ENCODE measurements at places on chromosomes 5 and 9. TPM values are rescaled to one million over a fixed set of nuclear protein-coding genes. Genes with fewer than 3 reads are reported as not detected.

The CER1 gene
- total RNA-seq: not detected

The EFNA5 gene
- 5.1 TPM for total RNA-seq

The PLAC8L1 gene
- not detected for total RNA-seq

The NOTCH1 gene
- total RNA-seq: 14.3 TPM

The PCDHA1 gene
- not detected for total RNA-seq

The PCDHGB1 gene
- not detected for total RNA-seq

The GABRB2 gene
- not detected for total RNA-seq

The GCNT1 gene
- total RNA-seq: 0.29 TPM

The FOXD4L3 gene
- not detected for total RNA-seq

The TICAM2 gene
- 5.0 TPM for total RNA-seq

The SPATA31A5 gene
- total RNA-seq: not detected

The PCDHA4 gene
- total RNA-seq: 1.5 TPM

The LVRN gene
- not detected for total RNA-seq

The WHRN gene
- 15.3 TPM for total RNA-seq

The PCDHGA2 gene
- not detected for total RNA-seq

GRCh38 chr5:147887026-147887627 is 8.6 kb downstream of the SCGB3A2 start:
- peak; percentile 80 for DNase-seq

- DNase-seq: no peak
Observed at GRCh38 chr5:31504529-31504928, 27.4 kb downstream of the DROSHA start.

DNA sequence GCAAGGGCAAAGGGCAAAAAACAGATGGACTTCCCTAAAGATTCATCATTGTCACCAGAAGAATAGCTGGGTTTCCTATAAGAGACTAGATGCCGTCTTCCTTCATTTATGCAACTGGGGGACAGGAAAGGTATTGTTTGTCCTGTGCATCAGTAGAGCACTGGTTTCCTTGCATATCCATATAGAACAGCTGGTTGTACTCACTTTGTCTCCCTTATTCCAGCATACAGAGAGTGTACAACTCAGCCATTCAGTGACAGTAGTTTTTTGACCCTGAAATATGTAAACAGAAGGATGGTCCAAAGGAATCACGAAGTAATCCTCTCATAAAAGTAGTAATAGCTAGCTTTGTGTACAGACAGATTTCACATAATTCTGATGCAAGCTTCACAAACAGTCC is 22.5 kb upstream of the MAST4 start:
- DNase-seq: no peak

- DNase-seq: no peak
Observed at GRCh38 chr9:132414731-132415130, 4.7 kb downstream of the CFAP77 start.

GRCh38 chr5:94715768-94716167 is 97.3 kb downstream of the SLF1 start:
- DNase-seq: no peak

GRCh38 chr5:31232273-31232888 is 38.9 kb downstream of the CDH6 start:
- peak; percentile 81 for DNase-seq

- no peak for DNase-seq
Observed at GRCh38 chr5:16712178-16712577, 95.4 kb upstream of the RETREG1 start.

GRCh38 chr9:121675969-121676822 is 24.8 kb downstream of the DAB2IP start:
- DNase-seq: no peak

DNA sequence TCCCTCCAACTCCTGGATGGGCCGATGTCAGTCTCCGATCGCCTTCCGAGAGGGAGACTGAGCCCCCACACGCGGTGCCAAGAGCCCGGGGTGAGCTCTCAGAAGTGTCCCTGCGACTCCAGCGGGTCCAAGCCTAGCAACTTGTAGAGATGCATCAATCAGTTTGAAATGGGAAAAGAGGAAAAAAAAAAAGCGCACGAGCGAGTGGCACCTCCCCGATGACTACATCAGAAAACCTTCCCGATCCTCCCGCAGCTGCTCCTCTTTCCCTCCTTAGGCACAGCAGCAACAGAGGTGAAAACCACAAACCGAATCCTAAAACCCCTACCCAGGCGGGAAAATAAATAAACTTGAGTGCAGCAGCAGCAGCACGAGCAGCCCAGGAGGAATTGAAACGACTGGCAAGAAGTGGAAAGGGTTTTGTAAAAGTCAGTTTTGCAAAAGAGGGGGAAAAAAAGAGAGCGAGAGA is 1.0 kb upstream of the EFNA5 start:
- peak; percentile 70 for DNase-seq

GRCh38 chr5:73393611-73394489 is 54.7 kb downstream of the FOXD1 start:
- DNase-seq: peak; percentile 22

- DNase-seq: no peak
Observed at GRCh38 chr9:121328876-121329681, 41.0 kb downstream of the STOM start.

DNA sequence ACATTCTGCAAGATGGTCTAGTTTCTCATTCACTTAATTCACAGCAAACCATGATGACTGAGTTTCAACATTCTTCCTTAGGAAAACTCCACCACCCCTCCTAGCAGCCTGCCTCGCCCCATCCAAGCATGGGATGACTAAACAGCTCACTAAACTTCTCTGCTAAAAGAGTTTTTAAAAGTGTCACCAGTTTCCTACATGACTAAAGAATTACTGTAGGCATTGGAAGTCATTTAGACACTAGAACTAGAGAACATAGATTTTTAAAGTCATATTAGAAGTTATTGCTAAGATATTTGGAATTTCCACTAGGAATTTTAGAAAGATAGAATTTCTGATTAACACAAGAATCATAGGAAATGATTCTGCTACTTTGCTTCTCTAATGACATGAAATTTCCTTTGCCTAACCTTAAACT is 5.5 kb upstream of the ESM1 start:
- DNase-seq: peak; percentile 69

- no peak for DNase-seq
Observed at GRCh38 chr5:881551-881935, 11.1 kb downstream of the BRD9 start.

- DNase-seq: peak; percentile 52
Observed at GRCh38 chr5:31196309-31196708, 2.8 kb downstream of the CDH6 start.

GRCh38 chr5:143758750-143759149 is 53.2 kb upstream of the HMHB1 start:
- DNase-seq: no peak

GRCh38 chr9:17802249-17802857 is 223.5 kb downstream of the SH3GL2 start:
- DNase-seq: peak; percentile 58

- no peak for DNase-seq
Observed at GRCh38 chr9:133980864-133981588, 11.1 kb downstream of the VAV2 start.

GRCh38 chr9:79756414-79756813 is 184.6 kb downstream of the TLE4 start:
- no peak for DNase-seq

DNA sequence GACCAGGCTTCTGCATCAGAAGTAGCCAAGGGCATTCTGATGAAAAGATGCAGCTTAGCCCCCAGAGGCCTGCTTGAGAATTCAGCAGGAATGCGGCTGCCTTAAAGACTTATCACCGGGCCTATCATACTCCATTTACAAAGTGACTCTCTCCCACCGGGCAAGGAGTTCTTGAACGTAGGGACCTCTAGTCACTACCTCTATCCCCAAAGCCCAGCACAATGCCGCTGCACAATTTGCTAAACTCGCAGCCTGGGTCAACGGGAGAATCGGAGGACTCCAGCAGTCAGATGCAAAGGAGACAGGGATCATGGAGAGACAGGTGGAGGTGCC is 661 bp downstream of the PDCL start:
- no peak for DNase-seq

DNA sequence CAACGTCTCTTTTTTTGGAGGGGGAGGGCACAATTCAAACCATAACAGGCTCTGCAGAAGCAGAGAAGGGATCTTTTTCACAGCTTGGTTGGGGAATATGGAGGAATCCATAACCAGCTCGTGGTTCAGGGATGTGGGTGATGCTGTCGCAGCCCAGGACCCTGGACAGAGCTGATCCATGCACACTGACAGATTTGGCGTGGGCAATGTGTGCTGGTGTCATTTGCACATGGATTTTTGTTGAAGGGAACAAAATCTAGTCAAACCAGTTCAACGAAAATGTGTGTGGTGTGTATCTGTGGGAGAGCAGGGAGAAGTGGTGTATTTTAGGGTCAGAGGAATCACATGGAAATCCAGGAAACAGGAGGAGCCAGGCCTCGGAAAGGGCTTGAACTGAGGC is 4.2 kb downstream of the DOCK2 start:
- peak; percentile 75 for DNase-seq

GRCh38 chr9:27487927-27488326 is 36.2 kb upstream of the IFNK start:
- DNase-seq: peak; percentile 24

- peak; percentile 53 for DNase-seq
Observed at GRCh38 chr5:170632985-170633234, 129.1 kb downstream of the KCNIP1 start.

DNA sequence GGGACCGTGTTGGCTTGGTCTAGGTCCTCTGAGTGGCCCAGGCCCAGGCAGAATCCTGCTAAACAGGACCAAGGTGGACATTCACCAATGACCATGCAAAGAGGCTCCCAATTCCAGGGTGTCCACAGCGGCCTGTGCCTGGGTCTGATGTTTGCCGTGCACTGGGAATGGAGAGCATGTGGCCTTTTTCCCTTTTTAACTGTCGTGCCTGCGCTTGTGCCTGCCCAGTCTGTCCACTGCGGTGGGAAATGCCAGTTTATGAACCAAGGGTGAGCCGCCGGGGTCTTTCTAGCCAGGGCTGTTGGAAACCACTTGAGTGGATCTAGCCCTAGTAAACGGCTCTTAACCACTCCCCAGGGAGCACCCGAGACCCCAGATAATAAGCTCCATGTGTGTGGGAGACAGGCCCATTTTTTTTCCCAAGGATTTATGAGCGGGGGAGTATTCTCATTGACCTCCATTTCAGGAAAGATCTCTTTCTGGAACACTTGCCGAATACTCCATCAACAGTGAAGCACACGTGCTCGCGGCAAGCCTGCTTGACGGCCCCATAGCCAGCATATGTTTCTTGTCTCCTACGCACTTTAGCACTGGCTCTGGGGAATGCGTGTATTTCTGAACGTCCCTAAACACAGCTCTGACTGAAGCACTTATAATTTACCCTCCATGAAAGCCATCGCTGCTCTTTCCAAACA is 93.2 kb upstream of the PHYKPL start:
- DNase-seq: no peak

DNA sequence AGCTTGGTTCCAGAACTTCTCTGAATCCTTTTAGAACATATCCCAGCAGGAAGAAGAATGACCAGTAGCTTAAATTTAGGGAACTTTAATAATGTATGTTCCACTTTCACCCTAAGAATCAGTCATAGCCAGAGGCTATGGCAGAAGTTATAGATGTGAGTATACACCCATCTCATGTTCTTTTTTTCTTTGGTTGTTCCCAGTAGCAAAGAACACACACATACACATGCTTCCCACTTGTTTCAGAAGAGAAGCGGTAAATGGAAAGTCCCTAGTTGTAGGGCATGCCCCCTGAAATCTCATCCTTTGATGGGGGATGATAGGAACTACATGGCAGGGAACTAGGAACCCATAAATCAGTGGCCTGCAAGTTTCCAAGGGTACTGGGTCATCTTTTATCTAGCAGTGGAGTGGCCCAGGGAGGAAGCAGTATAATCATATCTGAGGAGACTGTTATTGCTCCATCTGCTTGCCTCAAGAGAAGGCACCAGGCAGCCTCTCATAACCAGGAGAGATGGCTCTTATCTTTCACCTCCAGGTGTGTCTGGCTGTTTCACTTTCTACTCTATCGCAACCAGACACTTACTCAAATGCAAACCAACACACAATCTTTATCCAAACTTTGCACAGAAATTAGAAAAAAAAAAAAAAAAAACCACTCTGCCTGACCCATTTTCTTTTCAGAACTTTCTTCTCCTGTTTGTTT is 109.5 kb downstream of the SNCAIP start:
- DNase-seq: no peak

- peak; percentile 70 for DNase-seq
Observed at GRCh38 chr9:13088720-13089427, 190.6 kb downstream of the MPDZ start.

DNA sequence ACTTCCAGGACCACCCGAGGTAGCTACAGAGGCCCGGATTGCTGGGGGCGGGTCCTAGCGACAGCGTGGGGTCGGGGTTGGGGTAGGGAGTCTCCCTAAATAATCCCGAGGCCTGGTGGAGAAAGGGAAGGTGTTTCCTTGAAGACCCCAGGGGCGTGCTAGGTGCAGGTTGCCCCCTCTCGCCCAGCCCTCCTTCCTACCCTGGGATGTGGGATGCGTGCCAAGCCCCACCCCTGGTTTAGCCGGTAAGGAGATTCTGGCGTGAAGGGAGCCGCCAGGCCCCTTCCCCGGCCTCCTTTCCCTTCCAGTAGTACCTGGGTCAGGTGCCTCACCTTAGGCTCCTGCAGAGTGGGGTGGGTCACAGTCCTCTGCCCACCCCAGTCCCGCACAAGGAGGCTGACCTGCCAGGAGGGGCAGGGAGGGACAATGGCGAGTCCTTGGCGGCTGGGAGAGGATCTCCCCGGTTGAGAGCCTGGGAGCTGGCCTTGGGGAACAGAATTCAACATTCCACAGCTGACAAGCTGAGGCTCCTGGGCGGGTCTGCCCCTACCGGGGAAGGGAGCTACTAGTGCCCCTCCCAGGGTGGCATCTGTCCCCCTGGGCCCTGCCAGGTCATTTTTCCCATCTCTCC is 674 bp downstream of the TSPAN17 start:
- peak; percentile 56 for DNase-seq

GRCh38 chr9:136566901-136567300 is 21.1 kb upstream of the NOTCH1 start:
- no peak for DNase-seq

GRCh38 chr5:38258319-38259061 is at the start of gene EGFLAM:
EGFLAM (plus strand) TSS chr5:38258559; CDS start chr5:38258755, 196 bp downstream.
- DNase-seq: no peak

- no peak for DNase-seq
Observed at GRCh38 chr5:33337637-33337992, 103.2 kb upstream of the TARS1 start.

- DNase-seq: no peak
Observed at GRCh38 chr5:123800640-123801039, 288.7 kb downstream of the CSNK1G3 start.

DNA sequence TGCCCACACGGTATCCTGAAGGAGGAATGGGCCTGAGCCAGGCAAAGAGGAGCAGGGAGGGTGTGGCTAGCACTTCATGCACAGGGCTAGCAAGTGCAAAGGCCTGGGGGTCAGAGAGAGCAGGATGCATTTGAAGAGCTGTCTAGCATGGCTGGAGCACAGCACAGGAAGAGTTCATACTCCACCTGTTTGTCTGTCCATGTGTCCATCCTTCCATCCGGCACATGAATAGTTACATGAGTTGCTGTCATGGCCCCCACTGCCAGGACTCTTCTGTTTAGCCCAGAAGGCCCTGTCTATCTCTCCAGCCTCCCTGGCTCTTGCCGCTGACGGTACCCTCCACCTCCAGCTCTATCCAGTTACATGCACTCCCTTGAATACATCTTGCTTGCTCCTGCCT is 17.1 kb downstream of the RGS3 start:
- DNase-seq: no peak

- peak; percentile 79 for DNase-seq
Observed at GRCh38 chr5:54742417-54742891, 224.9 kb downstream of the SNX18 start.

- no peak for DNase-seq
Observed at GRCh38 chr5:142626099-142626498, 59.8 kb downstream of the FGF1 start.

- peak; percentile 82 for DNase-seq
Observed at GRCh38 chr5:89613222-89613956, 730.4 kb upstream of the MEF2C start.
